ENCODE measurements at places on chromosomes 7 and 10.
A peak's percentile ranks its signal among the peaks of the same experiment; 100 is the strongest.

GRCh38 chr10:118447478-118448270, 105.5 kb upstream of the FAM204A start:
- peak; percentile 7 for DNase-seq

DNA sequence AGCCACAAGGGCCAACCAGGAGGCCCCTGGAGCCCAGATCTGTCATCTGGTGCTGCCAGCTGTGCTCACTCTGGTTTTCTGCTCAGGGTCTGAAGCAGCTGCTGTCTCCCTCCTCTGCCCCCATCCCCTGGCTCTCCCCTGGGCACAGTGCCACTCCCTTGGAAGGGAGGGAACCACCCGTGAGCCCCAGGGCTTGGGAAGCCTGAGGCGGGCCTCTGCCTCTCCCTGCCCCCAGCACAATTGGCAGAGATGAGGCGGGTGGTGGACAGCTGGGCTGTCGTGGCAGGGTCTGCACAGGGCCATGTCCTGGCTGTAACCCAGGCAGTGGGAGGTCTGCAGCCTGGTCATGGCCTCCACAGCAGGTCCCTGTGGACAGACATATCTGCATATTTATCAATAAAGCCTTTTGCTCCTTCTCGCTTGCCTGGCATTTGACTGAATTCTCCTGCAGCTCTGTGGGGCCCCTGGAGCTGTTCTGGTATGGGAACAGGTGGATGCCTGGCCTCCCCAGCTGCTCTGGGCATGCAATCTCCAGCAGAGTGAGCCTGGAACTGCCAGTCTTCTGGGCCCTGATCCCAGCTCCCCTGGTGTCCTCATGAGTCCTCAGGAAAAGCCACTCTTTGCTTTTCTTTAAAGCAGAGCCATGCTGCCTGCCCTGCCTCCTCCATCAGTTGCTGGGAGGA, 1.6 kb upstream of the ANKRD2 start:
- DNase-seq, result peak; percentile 21

GRCh38 chr10:3090914-3091787, 23.8 kb downstream of the PFKP start:
- peak; percentile 65 for DNase-seq

DNA sequence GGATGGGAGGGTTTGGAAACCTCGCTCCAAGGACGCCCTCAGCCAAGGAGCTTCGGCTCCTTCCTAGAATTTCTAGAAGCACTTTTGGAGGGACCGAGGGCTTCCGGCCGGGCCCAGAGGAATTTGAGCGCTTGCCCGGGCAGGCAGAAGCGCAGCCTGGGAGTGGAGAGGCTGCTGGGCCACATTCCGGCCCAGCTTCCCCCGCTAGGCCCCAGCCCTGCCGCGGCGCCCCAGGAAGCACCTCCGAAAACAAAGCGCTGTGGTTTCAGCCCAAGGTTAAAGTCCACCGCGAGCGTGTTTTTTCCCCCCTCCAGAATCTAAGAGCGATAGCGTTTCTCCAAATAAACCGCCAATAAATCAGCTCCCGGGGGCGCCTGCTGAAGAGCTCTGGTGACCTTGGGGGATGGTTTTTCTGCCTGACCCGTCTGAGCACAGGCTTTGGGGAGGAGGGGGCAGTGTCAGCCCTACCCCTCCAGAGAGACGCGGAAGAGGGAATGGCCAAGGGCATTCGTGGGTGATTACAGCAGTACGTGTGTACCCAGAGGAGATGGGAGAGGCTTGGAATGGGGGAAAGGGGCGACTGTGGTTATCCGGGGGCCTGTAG, 5.7 kb upstream of the TNRC18 start:
- no peak for DNase-seq

- no peak for DNase-seq
These were observed 490.1 kb upstream of the GALNT17 start for GRCh38 chr7:70641882-70642281.

DNA sequence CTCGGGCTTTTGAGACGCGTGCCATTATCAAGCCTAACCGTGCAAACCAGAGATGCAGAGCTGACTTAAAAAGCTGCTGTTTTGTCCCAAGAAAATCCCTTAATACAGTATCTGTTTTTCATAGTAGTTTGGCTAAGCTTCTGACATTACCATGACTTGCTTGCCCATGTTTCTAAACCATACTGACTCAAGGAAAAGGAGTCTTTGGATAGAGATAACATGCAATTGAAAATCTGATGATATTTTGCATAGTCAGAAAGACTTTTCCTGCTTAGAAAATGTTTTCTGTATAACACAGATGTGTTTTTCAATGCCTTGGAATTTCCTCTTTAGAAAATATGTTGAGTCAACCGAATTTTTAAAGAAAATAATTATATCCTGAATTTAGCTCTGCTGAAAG, 21.5 kb upstream of the AKR1E2 start:
- DNase-seq, result no peak

- DNase-seq, result no peak
These were observed 56.2 kb downstream of the PARP12 start for GRCh38 chr7:140006600-140006999.

- no peak for DNase-seq
These were observed 59.8 kb upstream of the ZNRF2 start for GRCh38 chr7:30224511-30225062.

GRCh38 chr10:110326351-110327032, 21.8 kb upstream of the SMNDC1 start:
- no peak for DNase-seq

DNA sequence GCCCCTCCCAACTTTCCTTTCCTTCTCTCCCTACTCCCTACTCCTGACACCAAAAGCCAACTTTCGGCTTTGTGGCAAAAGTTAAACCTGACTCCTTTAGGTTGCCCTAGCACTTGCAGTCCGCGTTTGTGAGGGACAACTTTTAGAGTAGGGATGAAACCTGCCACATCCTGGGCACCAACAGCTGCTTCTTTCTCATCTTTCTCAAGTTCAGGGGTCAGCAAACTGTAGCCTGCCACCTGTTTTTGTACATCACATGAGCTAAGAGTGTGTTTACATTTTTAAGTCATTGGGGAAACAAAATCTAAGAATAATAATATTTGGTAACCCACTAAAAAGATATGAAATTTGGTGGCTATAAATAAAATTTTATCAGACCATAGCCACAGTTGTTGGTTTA, 660.6 kb downstream of the KCNMA1 start:
- no peak for DNase-seq

- DNase-seq, result no peak
These were observed 29.5 kb upstream of the LRRC17 start for GRCh38 chr7:102883098-102883860.

GRCh38 chr7:148799893-148800555, 84.1 kb downstream of the EZH2 start:
- no peak for DNase-seq

DNA sequence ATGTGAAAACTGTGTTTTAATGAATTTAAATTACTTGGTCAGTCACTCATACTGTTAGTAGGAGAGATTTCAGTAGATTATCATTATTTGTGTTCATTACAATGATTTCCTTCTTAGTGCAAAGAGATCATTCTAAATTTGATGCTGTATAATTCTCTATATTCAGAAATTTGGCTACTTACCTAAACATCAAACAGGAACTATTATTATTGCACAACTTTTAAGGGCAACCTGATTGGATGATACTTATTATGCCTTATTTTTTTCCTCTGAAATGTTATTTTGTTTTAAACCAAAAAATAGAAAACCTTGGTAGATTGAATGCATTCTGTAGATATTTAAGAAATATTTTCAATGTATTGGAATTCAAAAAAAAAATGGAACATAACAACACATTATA, 436.4 kb upstream of the PCDH15 start:
- DNase-seq, result no peak

DNA sequence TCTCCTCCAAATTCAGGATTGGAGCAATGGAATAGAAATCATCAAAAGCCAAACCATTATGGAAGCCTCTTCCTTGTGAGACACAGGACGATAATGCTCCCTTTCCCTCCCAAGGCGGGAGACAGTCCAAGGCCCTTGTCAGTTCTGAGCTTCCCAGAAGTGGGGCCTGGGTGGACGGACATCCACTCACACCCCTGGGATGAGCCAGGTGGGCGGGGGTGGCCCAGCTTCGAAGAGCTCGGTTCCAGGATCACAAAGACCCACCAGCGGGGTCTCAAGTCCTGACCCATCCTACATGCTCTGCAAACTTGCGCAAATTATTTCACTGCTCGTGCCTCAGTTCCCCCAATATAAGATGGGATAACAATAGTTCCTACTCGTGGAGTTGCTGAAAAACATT, 10.1 kb upstream of the FOXL3 start:
- no peak for DNase-seq

DNA sequence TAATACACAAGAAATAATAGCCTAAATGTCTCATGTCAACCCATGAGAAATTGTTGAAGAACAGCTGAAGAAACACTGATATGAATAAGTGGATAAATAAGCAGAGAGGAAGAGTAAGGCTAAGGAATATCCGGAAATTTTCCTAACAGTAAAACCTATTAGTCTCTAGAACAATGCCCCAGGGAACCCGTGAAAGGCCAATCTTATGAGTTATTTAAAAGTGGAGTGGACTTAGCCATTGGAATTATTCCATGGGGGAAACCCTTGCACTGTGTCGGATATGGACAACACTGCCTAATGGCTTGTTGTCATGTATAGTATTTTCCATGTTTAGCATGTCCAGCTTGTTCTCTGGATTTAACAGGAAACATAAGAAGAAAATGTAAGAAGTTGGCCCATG, 217.2 kb upstream of the PLXNA4 start:
- DNase-seq, result no peak

DNA sequence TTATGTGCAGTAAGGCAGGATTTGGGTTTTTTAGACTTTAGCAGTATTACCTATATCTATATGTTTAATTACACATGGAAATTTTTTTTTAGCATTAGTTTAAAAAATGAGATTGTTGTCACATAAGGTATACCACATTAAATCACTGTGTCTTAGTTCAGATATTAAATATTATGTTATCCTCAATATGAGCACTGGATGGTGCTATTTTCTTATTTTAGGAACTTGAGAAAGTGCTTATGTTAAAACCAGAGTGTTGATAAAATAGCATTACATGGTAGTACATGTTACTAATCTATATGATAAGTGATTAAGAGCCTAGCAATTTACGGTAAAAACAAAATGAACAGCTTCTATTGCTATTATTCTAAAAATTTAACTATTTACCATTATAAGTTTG, 28.8 kb downstream of the MIOS start:
- DNase-seq, result peak; percentile 25

GRCh38 chr7:157581740-157582139, 244.9 kb downstream of the DNAJB6 start:
- DNase-seq, result no peak

DNA sequence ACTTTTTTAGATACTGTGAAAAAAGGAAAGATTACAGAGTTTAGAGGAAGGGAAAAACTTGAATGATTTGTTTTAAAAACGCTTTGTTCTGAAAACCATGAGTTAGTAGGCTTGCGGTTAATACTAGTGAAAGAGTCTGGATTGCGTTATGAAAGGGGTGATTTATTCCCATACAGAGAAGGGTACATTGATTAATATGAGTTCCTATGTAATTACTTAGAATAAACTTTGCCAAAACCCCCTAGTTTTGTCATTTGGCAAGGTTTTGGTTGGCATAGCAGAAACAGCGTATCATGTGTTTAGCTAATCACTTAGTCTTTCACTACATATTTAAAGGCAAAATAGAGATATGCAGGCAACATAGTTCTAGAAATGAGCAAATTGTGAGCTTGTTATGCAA, 91.2 kb upstream of the POT1 start:
- DNase-seq, result no peak

DNA sequence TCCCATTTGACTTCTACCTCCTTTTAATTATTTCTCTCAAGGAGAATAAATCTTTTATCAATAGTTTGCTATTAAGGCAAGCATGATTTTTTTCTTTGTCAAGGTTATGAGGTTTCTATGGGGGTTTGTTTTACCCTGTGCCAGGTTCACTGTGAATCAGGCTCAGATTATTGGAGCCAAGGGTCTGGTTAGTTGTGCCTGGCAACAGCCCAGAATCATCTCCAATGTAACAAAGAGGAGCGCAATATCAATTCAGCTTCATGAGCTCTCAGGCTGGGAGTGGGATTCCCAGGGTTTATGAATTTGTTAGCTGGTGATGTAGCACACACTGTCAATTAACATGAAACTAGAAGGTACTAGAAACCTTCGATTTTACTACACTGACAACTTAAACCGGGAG, 73.2 kb downstream of the AASS start:
- no peak for DNase-seq

- no peak for DNase-seq
These were observed 66.5 kb downstream of the EPDR1 start for GRCh38 chr7:37986908-37987330.

- DNase-seq, result no peak
These were observed 19.6 kb upstream of the GSTK1 start for GRCh38 chr7:143243614-143244013.

- DNase-seq, result no peak
These were observed 44.8 kb upstream of the DMBT1 start for GRCh38 chr10:122515588-122516231.

GRCh38 chr7:101912716-101913110, 95.3 kb downstream of the CUX1 start:
- no peak for DNase-seq

GRCh38 chr10:44776181-44776580, 135.0 kb upstream of the TMEM72 start:
- no peak for DNase-seq

DNA sequence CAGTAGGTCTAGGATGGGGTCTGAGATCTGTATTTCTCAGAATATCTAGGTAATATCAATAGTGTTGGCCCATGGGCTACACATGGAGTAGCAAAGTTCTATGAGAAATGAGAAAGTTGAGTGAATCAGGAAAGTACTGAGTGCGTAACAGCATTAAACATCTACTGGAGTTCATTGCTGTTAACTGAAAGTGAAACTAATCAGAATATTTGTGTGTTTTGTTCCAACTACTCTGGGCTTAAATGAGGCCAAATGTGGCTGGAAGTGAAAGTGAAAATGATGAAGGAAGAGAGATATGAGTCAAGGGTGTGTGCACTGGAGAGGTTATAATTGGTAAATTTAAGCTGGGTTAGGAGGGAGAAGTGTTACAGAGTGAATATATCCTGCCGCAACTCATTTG, 46.5 kb downstream of the TMEM106B start:
- no peak for DNase-seq

- DNase-seq, result no peak
These were observed 98.0 kb downstream of the JCAD start for GRCh38 chr10:29961351-29961750.

GRCh38 chr10:113057948-113058522, 108.0 kb downstream of the TCF7L2 start:
- no peak for DNase-seq

DNA sequence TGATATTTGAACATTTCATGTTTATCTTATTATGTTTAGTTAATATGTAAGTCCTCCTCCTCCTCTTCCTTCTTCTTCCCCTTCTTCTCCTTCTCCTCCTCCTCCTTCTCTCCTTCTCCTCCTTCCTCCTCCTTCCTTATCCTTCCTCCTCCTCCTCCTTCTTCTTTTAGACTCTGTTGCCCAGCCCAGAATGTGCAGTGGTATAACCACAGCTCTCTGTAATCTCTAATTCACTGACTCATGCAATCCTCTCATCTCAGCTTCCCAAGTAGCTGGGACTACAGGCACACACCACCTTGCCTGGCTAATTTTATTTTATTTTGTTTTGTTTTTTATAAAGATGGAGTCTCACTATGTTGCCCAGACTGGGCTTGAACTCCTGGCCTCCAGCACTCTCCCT, 83.4 kb upstream of the ODAD2 start:
- no peak for DNase-seq

GRCh38 chr7:127928852-127929251, 102.4 kb downstream of the LRRC4 start:
- DNase-seq, result no peak

- no peak for DNase-seq
These were observed 649 bp downstream of the SCD start for GRCh38 chr10:100347568-100348195.
